ENCODE measurements at places on chromosomes 11 and 22.

DNA sequence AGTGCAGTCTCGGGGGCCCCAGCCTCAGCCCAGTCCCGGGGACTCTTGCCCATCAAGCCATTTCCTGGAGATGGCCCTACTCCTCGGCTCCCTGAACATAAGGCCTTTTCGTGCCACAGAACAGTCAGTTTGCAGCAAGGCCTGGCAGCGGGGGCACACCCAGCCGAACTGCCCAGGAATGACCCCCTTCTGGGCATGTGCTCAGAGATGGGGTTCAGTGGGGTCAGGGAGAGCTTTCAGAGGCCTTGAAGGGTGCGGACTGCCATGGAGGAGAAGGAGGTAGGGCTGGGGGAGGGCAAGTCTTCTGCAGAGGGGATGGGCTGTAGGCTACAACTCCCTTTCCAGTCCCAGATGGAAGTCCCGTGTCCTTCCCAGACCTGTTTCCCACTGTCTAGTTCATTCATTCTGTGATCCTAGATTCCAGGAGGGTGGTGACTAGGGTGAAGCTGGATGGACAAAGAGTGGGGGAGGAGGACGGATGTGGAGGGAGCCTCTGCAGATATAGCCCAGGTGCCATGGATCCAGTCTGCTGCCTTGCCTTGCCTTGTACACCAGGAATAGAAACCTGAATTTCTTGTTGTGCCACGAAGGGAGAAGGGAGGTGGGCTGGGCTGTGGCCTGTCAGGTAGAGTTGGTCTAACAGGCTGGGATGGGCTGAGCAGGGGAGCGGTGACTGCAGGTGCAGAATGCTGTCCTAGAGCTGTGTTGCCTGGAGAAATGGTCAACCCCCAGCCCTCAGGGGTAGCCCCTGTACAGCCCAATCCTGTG is 14.2 kb upstream of the OMP start:
- H3K4me3 ChIP-seq: no peak overlapping the region
- H3K27ac ChIP-seq: no peak overlapping the region
- peaks cover 8% of the 10 kb centered on the region for H3K4me1 ChIP-seq

- H3K4me3 ChIP-seq: no peak overlapping the region
- H3K4me1 ChIP-seq: no peaks in the 10 kb centered on the region
- peaks cover 12% of the 10 kb centered on the region for H3K27me3 ChIP-seq
- no peak overlapping the region for H3K27ac ChIP-seq
- H3K36me3 ChIP-seq: no peaks in the 10 kb centered on the region
- DNase-seq: no peak
These were observed 16.2 kb upstream of the LDLRAD3 start for GRCh38 chr11:35927682-35928081.

DNA sequence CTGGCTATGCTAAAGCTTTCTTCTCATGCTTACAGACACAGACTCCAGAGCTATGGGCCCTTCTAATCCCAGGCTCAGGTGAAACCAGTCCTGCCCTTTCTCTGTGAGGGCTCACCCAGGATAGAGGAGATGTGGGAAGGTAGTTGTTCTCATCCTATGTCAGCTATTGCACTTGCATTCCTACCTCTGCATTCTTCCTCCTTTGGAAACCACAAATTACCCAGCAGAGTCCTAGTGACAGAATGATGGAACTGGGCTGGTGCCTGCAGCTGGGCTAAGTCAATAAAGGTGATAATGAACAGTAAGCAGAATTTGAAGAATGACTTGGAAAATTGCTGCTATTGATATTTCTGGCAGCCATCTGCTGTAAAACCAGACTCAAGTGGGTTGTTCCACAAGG is 560.0 kb downstream of the TMEM135 start:
- H3K27me3 ChIP-seq: no peaks in the 10 kb centered on the region
- H3K4me1 ChIP-seq: no peaks in the 10 kb centered on the region
- no peak overlapping the region for H3K27ac ChIP-seq
- no peak for DNase-seq

GRCh38 chr11:123298488-123299447 is 103.7 kb upstream of the CLMP start:
- no peak overlapping the region for H3K27ac ChIP-seq
- DNase-seq: no peak
- H3K36me3 ChIP-seq: no peaks in the 10 kb centered on the region

DNA sequence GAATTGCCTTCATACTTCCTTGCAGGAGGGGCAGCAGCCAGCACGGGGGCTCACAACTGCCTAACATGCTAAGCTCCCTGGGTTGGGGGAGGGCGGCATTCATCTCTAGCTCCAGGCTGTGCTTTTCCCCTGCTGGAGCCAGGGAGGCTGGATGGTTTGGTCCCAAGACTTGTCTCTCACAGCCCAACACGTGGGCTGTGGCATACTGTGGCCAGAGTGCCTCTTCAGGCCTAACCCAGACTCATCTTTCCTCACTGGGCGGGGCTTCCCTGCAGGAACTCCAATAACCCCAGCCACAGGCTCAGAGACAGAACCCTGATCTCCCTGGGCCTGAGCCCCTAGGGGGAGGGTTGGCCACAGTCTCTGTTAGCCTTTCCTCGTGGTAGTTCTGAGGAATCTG is 121.9 kb upstream of the PLET1 start:
- no peaks in the 10 kb centered on the region for H3K4me1 ChIP-seq
- H3K36me3 ChIP-seq: no peaks in the 10 kb centered on the region
- DNase-seq: no peak
- H3K27me3 ChIP-seq: peaks cover 6% of the 10 kb centered on the region
- no peak overlapping the region for H3K27ac ChIP-seq

- no peak overlapping the region for H3K4me3 ChIP-seq
- peaks cover 16% of the 10 kb centered on the region for H3K4me1 ChIP-seq
These were observed 83.6 kb upstream of the PPARA start for GRCh38 chr22:46066691-46067090.

- no peak overlapping the region for H3K27ac ChIP-seq
- H3K4me3 ChIP-seq: no peak overlapping the region
- peak; percentile 49 for DNase-seq
- H3K4me1 ChIP-seq: no peaks in the 10 kb centered on the region
- H3K27me3 ChIP-seq: no peaks in the 10 kb centered on the region
These were observed 205.9 kb downstream of the ST3GAL4 start for GRCh38 chr11:126561327-126561893.

DNA sequence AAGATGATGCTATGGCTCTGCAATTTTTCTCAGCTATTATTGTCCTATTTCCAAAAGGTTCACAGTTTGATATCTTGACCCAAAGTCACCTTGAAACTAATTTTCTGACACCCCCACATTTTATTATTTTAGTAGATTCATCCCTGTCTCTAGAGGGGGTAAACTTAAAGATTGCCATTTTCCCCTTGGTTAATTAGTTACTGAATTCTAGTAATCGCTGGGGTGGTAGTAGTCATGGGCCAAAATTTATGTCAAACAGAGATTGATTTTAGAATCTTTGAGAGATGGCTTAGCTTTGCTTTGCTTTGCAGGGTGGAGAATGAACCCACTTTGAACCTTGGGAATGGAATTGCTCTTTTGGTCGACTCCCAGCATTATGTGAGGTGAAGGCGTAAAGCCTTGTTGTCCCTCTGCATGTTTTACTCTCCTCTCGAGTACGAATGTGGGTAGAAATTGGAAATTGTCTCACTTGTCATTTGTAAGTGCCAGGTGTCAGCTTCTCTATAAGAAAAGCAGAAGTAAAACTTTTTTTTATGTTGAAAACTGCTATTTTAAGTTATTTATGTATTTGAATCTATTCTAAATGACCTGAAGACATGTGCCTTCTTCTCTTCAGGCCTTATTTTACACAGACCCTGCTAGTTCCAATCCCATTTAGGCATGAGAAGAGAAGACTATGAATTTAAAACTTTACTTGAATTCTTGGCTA is 42.4 kb upstream of the RCE1 start:
- H3K4me1 ChIP-seq: no peaks in the 10 kb centered on the region
- no peak overlapping the region for H3K27ac ChIP-seq
- no peaks in the 10 kb centered on the region for H3K27me3 ChIP-seq
- no peak for DNase-seq

DNA sequence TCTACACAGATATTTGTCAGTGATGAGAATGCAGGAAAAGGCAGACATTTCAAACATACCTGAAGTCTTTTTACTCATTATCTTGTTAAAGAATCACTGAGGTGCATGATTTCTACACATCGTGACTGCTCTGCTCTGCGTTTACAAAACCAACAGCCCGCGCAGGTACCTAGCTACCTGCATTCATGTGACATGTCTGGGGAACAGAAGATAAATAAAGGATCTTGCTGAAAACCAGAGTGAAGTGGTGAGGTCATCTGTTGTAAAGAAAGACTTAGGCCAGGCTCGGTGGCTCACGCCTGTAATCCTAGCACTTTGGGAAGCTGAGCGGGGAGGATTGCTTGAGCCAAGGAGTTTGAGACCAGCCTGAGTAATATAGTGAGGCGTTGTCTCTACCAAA is 15.7 kb downstream of the ASPHD2 start:
- H3K36me3 ChIP-seq: peaks cover 9% of the 10 kb centered on the region
- no peaks in the 10 kb centered on the region for H3K27me3 ChIP-seq
- peaks cover 1% of the 10 kb centered on the region for H3K4me1 ChIP-seq
- H3K4me3 ChIP-seq: no peak overlapping the region
- H3K27ac ChIP-seq: no peak overlapping the region

GRCh38 chr11:47377571-47378009 is 757 bp downstream of the SPI1 start:
- H3K36me3 ChIP-seq: no peaks in the 10 kb centered on the region
- H3K27ac ChIP-seq: no peak overlapping the region
- DNase-seq: no peak
- no peak overlapping the region for H3K4me3 ChIP-seq
- H3K4me1 ChIP-seq: no peaks in the 10 kb centered on the region
- no peaks in the 10 kb centered on the region for H3K27me3 ChIP-seq

DNA sequence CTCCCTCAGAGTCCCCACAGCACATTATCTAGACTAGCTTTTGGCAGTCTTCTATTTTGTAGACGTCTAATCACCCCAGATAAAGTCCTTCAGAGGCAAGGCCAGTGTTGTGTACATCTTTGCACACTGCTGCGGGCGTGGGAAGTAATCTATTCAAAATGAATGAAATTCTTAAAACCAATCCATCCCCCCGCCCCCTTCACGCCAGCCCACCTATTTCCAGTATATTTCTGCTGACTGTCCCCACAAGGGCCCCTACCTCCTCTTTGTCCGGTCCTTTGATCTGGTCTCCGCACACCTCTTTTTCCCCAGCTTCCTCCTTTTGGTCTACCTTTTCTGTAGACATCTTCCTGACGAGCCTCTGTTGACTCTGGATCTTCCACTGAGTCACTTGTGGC is 375 bp downstream of the BSCL2 start:
- peaks cover 18% of the 10 kb centered on the region for H3K36me3 ChIP-seq
- H3K27me3 ChIP-seq: no peaks in the 10 kb centered on the region
- DNase-seq: no peak
- H3K4me1 ChIP-seq: peaks cover 54% of the 10 kb centered on the region
- peak overlapping the region; percentile 73 for H3K27ac ChIP-seq
- H3K4me3 ChIP-seq: peak overlapping the region; percentile 88

- peaks cover 1% of the 10 kb centered on the region for H3K36me3 ChIP-seq
- no peaks in the 10 kb centered on the region for H3K27me3 ChIP-seq
- no peak overlapping the region for H3K27ac ChIP-seq
These were observed 18.5 kb downstream of the PLEKHB1 start for GRCh38 chr11:73664877-73665276.

Data from activated CD8-positive, alpha-beta memory T cell treated with anti-CD3 and anti-CD28 coated beads, Interleukin-2, amount 10 ng/mL, durations not matched to agents 7 days and 5 days (primary cell).